Mammary epithelial cell (primary cell): ENCODE measurements at places on chromosomes 2 and 18. TPM values are rescaled to one million over a fixed set of nuclear protein-coding genes. Genes with fewer than 3 reads are reported as not detected.
A peak's percentile ranks its signal among the peaks of the same experiment; 100 is the strongest.

PID1 gene
- 0.52 and 0.53 TPM in 2 replicates for total RNA-seq

RALB gene
- 44.4 and 49.8 TPM in 2 replicates for total RNA-seq

GRCh38 chr2:39501412-39501811 lies 64.3 kb upstream of the MAP4K3 start:
- no peak for DNase-seq

DNA sequence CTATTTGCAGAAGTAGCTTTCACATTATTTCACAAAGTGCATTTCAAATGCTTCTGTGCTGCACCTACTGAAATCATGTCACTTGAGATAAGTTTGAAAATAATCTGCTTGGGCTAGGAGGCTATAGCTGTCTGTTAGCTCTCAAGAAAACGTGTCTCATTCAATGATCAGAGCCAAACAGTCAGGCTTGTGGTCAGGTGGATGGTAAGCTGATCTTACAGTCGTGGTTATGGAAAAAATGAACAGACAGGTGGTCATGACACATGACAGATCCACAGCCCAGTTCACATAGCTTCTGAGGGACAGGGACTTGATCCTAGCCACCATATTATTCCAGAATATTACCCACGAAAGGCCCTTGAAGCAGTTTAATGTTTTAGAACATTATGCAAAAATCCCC lies 26.5 kb upstream of the RFX8 start:
- DNase-seq: peak; percentile 50

DNA sequence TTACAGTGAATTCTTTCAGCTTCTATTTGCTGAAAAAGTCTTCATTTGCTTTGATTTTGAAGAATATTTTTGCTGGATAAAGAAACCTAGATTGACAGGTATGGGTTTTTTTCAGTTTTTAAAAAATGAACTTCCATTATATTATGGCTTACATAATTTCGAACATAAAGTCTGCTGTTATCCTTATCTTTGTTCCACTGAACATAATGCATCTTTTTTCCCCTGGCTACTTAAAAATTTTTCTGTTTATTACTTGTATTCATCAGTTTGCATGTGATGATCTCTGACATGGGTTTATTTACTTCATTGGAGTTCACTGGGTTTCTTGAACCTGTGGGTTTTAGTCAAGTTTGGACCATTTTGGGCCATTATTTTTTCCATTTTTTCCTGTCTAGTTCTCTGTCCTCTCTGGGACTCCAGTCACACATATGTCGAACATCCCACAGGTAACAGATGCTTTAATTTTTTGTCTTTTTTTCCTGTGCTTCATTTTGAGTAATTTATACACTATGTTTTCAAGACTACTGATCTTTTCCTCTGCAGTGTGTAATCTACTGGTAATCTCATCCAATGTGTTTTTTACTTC lies 33.1 kb downstream of the SEC11C start:
- DNase-seq: no peak

DNA sequence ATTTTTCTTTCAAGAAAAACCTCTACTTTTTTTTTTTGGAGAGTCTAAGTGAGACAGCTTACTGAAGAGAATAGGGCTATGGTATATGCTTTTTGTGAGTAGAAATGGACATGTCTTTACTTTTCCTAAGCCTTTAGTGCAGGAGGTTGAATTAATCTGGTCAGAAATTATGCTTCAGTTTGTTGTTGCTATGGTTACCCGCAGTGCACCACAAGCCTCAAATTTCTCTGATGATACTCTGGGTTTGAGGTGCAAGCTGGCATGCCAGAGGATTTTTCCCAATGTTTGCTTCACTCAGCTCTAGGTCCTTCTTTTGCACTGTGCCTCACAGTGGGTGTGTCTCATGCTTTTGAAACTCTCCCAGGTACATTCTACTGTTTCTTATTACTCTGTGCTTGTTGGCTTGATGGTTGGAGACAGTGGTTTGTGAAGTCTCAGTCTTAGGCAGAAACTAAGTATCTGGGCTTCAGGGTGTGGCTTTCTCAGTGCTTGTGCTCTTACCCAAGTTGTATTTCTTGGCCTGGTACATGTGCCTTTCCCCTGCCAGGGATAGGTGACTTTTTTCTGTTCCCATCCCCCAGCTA lies 278.3 kb downstream of the RBM43 start:
- DNase-seq: peak; percentile 35

- DNase-seq: peak; percentile 72
Measured at GRCh38 chr2:159714247-159714930, 2.1 kb downstream of the MARCHF7 start.

DNA sequence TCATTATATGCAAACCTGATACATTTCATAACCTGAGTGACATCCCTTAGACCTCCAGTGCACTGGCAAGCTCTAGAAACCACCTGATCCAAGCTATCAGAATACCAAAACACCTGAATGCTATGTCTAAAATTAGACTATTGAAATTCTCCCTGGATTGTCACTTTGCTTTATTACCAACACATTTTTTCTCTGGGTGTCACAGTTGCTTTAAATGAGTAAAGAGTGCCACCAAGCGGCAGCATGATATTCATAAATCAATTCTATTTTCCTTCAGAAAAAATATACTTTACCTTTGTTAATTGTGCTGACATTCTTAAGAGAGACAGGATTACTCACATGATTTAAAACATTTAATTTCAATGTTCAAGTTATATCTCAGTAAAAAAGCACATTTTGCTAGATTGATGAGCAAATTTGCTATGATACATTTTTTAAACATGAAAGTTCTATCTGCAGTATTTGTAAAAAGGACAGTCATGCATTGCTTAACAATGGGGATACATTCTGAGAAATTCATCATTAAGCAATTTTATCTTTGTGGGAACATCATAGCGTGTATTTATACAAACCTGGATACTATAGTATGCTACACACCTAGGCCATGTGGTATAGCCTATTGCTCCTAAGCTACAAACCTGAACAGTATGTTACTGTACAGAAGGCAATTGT lies 338.4 kb upstream of the SLC39A10 start:
- DNase-seq: peak; percentile 44

DNA sequence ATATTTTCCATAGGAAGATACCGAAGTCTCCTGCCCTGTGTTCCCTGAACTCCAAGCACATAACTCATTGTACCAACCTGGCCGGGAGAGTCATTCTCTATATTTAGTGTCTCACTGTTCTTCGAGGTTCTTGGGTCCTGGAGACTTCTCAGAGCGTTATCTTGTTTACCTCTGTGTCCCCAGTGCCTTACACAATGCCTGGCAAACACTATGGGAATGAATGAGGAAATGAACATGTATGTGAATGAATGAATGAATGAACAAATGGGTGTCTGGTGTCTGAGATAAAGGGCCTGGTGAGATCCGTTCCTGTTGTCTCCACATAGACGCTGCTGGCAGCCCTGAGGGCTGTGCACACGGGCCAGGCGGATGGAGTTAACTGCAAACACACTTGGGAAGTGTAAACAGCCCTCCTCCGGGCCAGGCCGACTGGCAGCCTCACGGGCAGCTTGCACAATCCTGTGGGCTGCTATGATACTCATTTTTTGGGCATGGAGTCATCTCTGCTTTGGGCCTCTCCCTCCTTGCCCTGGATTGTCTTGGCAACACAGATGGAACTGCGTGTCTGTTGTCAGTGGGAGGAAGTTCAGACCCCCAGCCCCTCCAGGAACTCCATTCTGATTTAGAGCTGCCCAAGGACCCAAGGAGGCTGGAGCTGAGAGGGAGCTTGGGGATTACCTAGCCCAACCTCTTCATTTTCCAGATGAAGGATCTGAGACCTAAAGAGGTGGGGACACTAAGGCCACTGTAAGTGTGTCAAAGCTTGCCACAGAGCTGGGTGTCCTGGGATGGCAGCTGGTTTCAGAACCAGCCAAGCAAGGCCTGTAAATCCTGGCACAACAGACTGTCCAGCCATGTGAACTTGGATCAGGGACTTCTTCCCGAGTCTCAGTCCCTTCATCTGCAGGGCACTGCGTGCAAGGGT lies 124.4 kb downstream of the INHBB start:
- DNase-seq: peak; percentile 87

DNA sequence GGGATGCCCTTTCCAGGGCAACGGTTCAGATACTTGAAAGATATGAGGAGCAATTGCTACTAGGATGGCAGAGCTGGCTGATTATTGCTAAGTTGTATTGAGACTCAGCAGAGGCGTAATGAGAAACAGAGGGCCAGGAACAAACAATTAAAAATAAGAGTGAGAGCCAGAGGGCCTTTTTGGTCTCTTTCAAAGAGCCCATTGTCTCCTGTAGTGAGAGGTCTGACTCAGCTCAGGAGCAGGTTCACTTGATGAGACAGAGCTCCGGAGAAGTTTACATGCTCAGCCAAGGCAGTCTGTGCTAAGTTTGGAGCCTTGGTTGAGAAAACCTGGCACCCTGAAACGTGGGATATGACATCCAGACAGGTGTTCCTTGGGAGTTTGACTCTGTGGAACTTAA lies 303.9 kb upstream of the DLGAP1 start:
- DNase-seq: peak; percentile 2

- DNase-seq: no peak
Measured at GRCh38 chr2:182864949-182865570, 1.4 kb downstream of the FRZB start.

DNA sequence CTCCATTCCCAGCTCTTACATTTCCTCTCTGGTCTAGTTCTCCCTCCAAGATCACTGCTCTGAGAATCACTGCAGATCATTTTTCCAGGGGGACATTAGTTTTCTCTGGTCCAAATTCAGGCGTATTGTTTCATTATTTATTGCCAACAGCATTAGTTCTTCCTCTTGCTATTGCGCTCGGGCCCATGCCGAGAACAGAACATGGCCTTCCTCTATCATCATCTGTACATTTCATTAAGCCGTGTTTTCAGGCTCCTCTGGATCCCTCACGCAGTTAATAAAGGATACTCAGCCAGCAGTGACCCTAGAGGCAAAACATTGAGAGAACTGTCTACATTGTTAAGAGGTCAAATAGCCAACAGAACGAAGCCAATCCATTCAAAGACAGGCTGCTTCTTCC lies 63.9 kb downstream of the CCBE1 start:
- no peak for DNase-seq

GRCh38 chr2:96157649-96158553 lies 12.7 kb upstream of the DUSP2 start:
- no peak for DNase-seq

GRCh38 chr2:209642146-209642820 lies 129.3 kb upstream of the UNC80 start:
- peak; percentile 64 for DNase-seq
